ENCODE measurements at places on chromosomes 13 and 19. TPM values are rescaled to one million over a fixed set of nuclear protein-coding genes. Genes with fewer than 3 reads are reported as not detected.
A peak's percentile ranks its signal among the peaks of the same experiment; 100 is the strongest.

B3GNT8 gene
- total RNA-seq: 0.20 TPM

SULT2A1 gene
- total RNA-seq: not detected

SPRED3 gene
- total RNA-seq: 5.4 TPM

SPINT2 gene
- 1,161 TPM for total RNA-seq

ZNF333 gene
- 10.5 TPM for total RNA-seq

UTP14C gene
- 5.8 TPM for total RNA-seq

NFIX gene
- 19.7 TPM for total RNA-seq

GRCh38 chr19:37718304-37718703, 1.3 kb downstream of the ZNF607 start:
- H3K4me3 ChIP-seq: peak overlapping the region; percentile 60
- peaks cover 5% of the 10 kb centered on the region for H3K36me3 ChIP-seq
- peaks cover 11% of the 10 kb centered on the region for H3K4me1 ChIP-seq
- no peak for DNase-seq
- H3K27ac ChIP-seq: no peak overlapping the region

DNA sequence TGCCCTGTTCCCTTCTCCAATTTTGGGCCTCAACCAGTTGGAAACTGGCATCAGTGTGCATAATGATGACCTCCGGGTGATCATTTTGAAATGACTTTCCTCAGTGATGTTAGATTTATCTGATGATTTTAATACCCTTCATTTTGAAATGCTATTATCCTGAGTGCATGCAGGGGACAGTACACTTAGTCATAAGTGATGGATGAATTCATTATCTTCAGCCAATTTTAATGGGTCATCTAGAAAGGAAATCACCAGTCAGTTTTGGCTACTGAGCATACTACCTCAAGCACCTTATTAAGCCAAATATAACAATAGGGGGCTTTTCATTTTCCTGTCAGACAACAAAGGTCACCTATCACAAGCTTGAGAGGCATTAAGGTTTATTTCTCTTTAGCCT, 118.5 kb upstream of the MIR17HG start:
- no peak overlapping the region for H3K4me3 ChIP-seq
- H3K27me3 ChIP-seq: no peaks in the 10 kb centered on the region
- H3K4me1 ChIP-seq: no peaks in the 10 kb centered on the region

DNA sequence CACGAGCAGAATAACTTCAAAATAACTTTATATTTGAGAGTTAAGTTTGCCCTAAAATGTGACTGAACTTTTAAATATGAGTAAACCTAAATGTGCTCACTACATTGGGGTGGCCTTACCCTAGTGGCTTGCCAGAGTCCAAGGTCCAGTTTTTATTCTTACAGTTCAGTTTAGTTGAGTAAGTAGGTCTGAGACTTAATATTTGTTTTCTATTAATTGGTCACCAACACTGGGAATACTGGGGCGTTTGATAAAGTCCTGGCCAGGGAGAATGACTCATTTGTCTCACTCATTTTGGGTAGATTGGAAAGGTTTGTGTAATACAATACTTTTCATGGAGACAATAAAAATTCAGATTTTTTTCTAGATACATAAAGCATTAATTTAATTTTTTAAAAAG, 127.8 kb upstream of the SPATA13 start:
- no peaks in the 10 kb centered on the region for H3K27me3 ChIP-seq
- no peak overlapping the region for H3K4me3 ChIP-seq
- peaks cover 12% of the 10 kb centered on the region for H3K4me1 ChIP-seq
- no peak overlapping the region for H3K27ac ChIP-seq
- DNase-seq: no peak

GRCh38 chr19:44282846-44283245, 22.0 kb downstream of the ZNF235 start:
- H3K4me3 ChIP-seq: no peak overlapping the region
- no peaks in the 10 kb centered on the region for H3K27me3 ChIP-seq
- 0 out of 2 replicates have a peak, but pooled peaks cover 3% of the 10 kb centered on the region for H3K36me3 ChIP-seq
- DNase-seq: peak; percentile 55
- 0 out of 2 replicates have a peak, but pooled peaks cover 8% of the 10 kb centered on the region for H3K4me1 ChIP-seq

- no peaks in the 10 kb centered on the region for H3K36me3 ChIP-seq
- no peak overlapping the region for H3K27ac ChIP-seq
- H3K4me1 ChIP-seq: no peaks in the 10 kb centered on the region
- no peak overlapping the region for H3K4me3 ChIP-seq
- no peak for DNase-seq
Observed at GRCh38 chr19:15498910-15499309, 9.4 kb upstream of the CYP4F22 start.

- H3K36me3 ChIP-seq: peaks cover 16% of the 10 kb centered on the region
- H3K27ac ChIP-seq: peak within 1 kb of the TSS; percentile 96
- peak; percentile 98 for DNase-seq
- H3K27me3 ChIP-seq: no peaks in the 10 kb centered on the region
Observed at GRCh38 chr19:15934332-15935078, at the start of gene CYP4F11. Gene CYP4F11 (minus strand): TSS chr19:15934529. CDS start chr19:15934408, 121 bp downstream.

DNA sequence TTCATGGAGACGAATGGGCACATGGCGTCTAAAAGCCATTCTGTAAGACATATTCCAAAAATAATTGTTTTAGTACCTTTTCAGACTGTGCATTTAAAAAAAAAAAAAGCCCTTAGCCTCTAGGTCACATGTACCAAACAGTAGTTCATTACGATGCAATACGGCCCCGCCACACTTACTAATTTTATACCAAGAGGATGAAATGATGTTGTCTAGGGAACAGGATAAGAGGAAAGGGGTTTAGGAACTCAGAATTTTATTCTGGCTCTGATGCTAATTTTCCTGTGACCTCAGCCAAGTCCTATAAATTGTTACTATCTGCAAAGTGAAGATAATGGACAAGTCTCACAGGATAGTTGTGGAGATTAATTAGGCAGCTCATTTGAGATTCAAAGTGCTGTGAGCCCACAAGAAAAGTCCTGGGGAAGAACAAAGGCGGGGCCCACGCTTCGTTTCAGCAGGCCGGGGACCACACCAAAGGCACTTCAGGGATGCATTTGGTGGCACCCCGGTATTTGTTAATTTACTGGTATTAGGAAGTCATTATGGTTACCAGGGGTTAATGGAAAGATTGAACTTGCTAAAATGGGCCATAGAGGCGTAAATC, 511.1 kb downstream of the IRS2 start:
- no peaks in the 10 kb centered on the region for H3K27me3 ChIP-seq
- peaks cover 26% of the 10 kb centered on the region for H3K36me3 ChIP-seq
- no peak for DNase-seq
- peak overlapping the region; percentile 80 for H3K27ac ChIP-seq
- H3K4me1 ChIP-seq: peaks cover 48% of the 10 kb centered on the region

GRCh38 chr13:85503797-85504196, 295.4 kb downstream of the SLITRK6 start:
- H3K36me3 ChIP-seq: no peaks in the 10 kb centered on the region
- no peak overlapping the region for H3K27ac ChIP-seq
- H3K4me3 ChIP-seq: no peak overlapping the region
- DNase-seq: peak; percentile 40
- no peaks in the 10 kb centered on the region for H3K4me1 ChIP-seq
- no peaks in the 10 kb centered on the region for H3K27me3 ChIP-seq

GRCh38 chr13:114310956-114311355, 3.3 kb upstream of the CHAMP1 start:
- no peak overlapping the region for H3K27ac ChIP-seq
- H3K27me3 ChIP-seq: no peaks in the 10 kb centered on the region
- H3K4me3 ChIP-seq: no peak overlapping the region
- peaks cover 21% of the 10 kb centered on the region for H3K4me1 ChIP-seq

GRCh38 chr13:22696433-22696832, 484.3 kb upstream of the SGCG start:
- H3K27me3 ChIP-seq: no peaks in the 10 kb centered on the region
- DNase-seq: no peak
- H3K36me3 ChIP-seq: no peaks in the 10 kb centered on the region

DNA sequence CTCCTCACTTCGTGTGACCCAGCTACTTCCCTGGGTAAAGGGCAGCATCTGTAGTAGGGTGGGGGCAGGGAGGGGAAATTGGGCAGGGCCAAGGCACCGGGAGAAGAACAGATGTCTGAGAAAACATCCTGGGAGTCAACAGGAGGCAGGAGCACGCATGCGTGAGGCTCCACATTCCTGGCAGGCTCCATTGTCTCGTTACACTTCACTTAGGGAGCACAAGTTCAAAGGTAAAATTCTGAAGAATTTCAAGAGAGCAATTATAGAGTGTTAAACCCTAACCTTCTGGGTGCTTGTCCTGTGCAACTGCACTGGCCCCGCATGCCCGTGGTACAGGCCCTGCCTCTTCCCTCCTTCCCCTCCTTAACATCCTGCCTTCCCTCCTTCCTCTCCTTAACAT, 79.6 kb upstream of the POMP start:
- H3K4me1 ChIP-seq: no peaks in the 10 kb centered on the region
- H3K27me3 ChIP-seq: peaks cover 69% of the 10 kb centered on the region
- H3K4me3 ChIP-seq: no peak overlapping the region

GRCh38 chr13:28220166-28220565, 81.8 kb downstream of the PAN3 start:
- no peaks in the 10 kb centered on the region for H3K27me3 ChIP-seq
- no peak overlapping the region for H3K27ac ChIP-seq
- no peak for DNase-seq
- H3K4me3 ChIP-seq: no peak overlapping the region
- H3K36me3 ChIP-seq: peaks cover 15% of the 10 kb centered on the region

DNA sequence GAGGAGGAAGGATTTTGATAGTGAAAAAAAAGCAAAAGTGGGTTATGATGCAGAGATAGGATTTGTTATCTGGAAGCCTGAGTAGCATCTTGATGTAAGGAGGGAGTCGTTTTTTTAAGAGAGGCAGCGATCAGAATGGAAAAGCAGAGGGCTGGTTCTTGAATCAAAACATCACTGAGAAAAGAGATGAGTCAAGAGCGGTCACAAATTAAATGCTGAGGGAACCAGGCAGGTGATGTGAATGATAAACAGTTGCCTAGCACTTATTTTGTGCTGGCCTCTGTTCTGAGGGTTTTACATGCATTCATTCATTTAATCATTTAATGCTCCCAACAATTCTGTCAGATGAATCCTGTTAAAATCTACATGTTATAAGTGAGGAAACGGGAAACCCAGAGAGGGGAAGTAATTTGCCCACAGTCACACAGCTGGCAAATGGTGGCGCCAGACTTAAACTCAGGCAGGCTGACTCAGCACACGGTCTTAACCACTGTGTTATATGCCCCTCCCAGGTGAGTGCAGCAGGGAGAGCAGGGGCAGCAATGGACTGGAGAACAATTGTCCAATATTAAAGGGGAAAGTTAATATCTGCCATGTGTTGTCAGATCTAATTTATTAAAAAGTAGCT, 21.4 kb downstream of the SIGLECL1 start:
- no peak for DNase-seq
- peaks cover 89% of the 10 kb centered on the region for H3K27me3 ChIP-seq
- H3K4me3 ChIP-seq: no peak overlapping the region
- H3K36me3 ChIP-seq: no peaks in the 10 kb centered on the region
- no peak overlapping the region for H3K27ac ChIP-seq

GRCh38 chr13:33510350-33510970, 224.9 kb upstream of the STARD13 start:
- no peaks in the 10 kb centered on the region for H3K36me3 ChIP-seq
- no peaks in the 10 kb centered on the region for H3K4me1 ChIP-seq
- H3K4me3 ChIP-seq: no peak overlapping the region
- H3K27ac ChIP-seq: no peak overlapping the region
- DNase-seq: no peak

- 0 out of 2 replicates have a peak, but pooled peaks cover 7% of the 10 kb centered on the region for H3K36me3 ChIP-seq
- peaks cover 15% of the 10 kb centered on the region for H3K4me1 ChIP-seq
- peak; percentile 70 for DNase-seq
- no peaks in the 10 kb centered on the region for H3K27me3 ChIP-seq
Observed at GRCh38 chr19:43594710-43595604, 977 bp downstream of the IRGQ start.

DNA sequence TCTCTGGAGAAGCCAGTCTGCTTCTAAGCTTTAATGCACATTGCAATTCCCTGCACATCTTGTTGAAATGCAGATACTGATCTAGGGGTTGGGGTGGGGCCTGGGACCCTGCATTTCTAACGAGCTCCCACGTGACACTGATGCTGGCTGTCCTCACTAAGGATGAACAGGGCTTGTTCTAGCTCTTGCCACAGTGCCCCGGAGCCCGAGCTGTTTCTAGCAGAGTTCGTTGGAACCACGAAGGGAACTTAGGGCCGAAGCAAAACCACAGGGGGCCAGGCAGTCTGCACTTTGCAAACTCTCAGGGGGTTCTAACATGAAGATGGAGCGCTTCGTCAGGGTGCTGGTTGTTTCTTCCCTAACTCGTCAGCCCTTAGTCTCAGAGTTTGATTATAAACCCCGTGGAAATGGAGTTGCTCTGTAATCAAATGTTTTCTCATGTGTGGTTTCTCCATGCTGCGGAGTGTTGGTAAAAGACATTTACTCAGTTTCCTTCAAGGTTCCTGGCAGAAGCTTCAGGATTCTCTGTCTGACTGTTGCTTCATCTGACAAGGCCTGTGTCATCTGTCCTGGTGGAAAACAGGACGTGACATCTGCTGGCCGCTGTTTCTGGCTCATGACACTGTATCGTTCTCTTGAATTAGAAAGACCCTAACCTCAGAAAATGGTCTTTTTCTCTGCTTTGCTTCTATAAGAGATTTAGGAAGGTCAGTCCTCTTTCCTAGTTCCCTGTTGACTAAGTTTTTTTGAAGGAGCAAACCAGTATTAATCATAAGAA, 221.5 kb downstream of the TEX29 start:
- H3K36me3 ChIP-seq: no peaks in the 10 kb centered on the region
- DNase-seq: no peak
- no peak overlapping the region for H3K27ac ChIP-seq
- H3K4me3 ChIP-seq: no peak overlapping the region
- H3K4me1 ChIP-seq: no peaks in the 10 kb centered on the region

DNA sequence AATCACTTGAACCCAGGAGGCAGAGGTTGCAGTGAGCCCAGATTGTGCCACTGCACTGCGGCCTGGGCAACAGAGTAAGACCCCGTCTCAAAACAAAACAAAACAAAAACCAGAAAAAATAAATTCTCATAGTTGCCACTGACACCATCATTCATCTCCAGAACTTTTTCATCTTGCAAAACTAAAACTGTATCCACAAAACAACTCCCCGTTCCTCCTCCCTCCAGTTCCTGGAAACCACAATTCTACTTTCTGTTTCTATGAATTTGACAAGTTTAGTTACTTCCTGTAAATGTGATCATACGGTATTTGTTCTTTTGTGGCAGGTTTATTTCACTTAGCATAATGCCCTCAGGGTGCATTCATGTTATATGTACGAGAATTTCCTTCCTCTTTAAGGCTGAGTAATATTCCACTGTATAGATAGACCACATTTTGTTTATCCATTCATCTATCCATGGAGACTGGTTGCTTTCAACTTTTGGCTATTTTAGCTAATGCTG, 13.2 kb upstream of the ADGRE5 start:
- H3K27me3 ChIP-seq: no peaks in the 10 kb centered on the region
- no peak overlapping the region for H3K27ac ChIP-seq
- H3K36me3 ChIP-seq: no peaks in the 10 kb centered on the region
- peaks cover 8% of the 10 kb centered on the region for H3K4me1 ChIP-seq

DNA sequence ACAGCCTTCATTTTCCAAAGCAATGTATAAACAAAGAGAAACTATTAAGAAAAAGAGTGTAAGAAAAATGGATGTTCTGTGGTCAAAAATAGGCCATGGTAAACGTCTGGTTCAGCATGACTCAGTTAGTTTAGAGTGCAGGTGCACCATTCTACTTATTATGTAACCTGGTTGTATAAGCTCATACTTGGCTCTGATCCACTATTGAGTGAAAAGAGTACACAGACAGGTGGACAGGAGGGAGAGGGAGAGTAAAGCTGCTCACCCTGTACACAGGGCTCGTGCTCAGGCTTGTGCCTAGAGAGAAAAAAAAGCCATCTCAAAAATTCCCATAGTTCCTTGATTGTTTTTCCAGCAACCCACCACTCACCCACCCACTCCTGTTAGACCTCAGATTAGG, 85.8 kb upstream of the ZNF91 start:
- H3K4me1 ChIP-seq: peaks cover 36% of the 10 kb centered on the region
- 0 out of 2 replicates have a peak, but pooled peaks cover 8% of the 10 kb centered on the region for H3K36me3 ChIP-seq
- no peak overlapping the region for H3K4me3 ChIP-seq
- peak; percentile 92 for DNase-seq
- H3K27me3 ChIP-seq: no peaks in the 10 kb centered on the region
- peak overlapping the region; percentile 94 for H3K27ac ChIP-seq
